ENCODE measurements at places on chromosomes 7 and 10. TPM values are rescaled to one million over a fixed set of nuclear protein-coding genes. Genes with fewer than 3 reads are reported as not detected.

DNA sequence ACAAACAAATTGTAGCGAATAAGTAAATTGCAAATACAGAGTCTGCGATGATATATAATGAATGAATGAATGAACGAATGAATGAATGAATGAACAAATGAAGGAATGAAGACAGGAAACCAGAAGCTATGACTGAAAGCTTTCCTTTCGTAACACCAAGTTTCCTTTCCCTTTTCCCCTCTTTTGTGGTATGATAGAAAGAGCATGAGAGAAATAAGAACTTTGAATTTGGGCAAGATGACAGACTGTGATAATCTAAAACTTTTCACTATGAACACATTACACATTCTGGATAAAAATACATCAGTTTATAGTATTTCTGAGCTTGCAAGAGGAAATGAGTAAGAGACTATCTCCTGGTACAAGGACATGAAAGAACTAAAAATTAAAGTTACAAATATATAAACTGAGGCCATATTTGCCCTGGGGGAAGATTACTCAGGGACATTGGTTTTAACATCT lies 8.4 kb upstream of the UCN3 start:
- DNase-seq: no peak

DNA sequence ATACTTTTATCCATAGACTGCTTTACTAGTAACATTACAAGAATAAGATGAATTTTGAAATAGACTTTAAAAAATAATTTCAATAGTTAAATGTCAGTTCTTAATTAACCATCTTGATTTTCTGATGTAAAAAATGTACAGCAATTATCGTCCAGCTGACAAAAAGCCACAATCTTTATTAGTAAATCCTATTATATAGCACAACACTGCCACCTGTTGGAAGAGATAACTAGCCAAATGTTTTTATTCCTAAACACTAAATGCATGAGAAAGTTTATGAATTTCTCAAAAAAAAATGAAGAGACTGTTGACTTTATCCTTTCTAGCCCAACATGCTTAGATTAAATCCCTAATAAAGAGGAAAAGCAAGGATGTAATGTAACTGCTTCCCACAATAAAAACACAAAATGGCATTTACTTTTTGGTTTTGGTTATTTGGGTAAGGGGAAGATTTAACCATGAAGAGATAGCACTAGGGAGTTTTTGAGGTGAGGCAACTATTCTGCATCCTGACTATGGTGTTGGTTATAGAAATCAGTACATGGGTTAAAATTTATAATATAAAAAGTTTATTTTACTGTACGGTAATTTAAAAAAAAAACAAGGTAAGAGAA lies 8.0 kb downstream of the COA1 start:
- peak; percentile 17 for DNase-seq

- peak; percentile 19 for DNase-seq
Observed at GRCh38 chr10:26269754-26270153, 53.2 kb downstream of the GAD2 start.

DNA sequence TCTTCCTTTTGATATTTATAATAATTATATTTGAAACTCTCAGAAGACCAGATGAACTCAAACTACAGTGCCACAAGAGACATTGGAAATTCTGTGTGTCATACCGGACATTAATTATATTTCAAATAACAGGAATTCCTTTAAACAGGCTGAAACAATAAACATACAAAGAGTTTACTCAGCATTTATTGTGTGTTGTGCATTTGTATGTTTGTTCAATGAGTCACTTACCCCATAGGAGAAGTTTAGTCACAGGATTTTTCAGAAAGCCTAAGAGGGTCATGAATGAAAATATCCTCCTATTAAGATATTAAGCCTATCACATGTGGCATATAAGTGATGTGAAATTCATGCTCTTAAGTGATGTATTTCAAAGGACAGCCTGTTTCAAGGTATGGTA lies 566.8 kb downstream of the CNTNAP2 start:
- no peak for DNase-seq

GRCh38 chr7:139086454-139086853 lies 23.1 kb downstream of the ZC3HAV1 start:
- DNase-seq: no peak

GRCh38 chr7:107958764-107959526 lies 44.0 kb downstream of the LAMB1 start:
- DNase-seq: no peak

INA gene
- polyA plus RNA-seq: 16.9 TPM

GRCh38 chr10:123858077-123858681 lies 33.4 kb downstream of the CPXM2 start:
- DNase-seq: peak; percentile 79

DNA sequence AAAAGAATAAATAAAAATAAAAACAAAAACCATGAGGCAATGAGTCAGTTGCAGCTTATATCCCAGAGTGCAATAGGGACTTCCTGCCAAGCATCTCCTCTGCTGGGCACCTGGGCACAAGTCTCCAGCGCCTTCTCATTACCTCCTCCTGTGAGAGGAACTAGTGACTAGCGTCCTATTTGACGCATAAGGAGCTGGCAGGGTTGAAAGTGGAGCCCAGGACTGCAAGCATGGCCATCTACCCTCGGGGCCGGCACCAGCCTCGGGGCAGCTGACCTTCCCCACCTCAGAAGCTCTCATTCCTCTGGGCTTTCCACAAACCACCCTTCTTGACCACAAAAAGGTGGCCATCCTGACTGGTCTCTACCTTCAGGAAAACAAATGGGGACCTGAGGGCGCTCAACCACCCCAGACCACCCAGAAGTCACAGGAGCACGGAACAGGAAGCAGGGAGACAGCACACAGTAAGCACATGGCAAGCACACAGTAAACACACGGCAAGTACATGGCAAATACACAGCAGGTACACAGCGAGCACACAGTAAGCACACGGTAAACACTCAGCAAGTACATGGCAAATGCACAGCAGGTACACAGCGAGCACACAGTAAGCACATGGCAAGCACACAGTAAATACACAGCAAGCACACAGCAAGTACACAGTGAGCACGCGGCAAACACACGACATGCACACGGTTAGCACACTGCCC lies 19.1 kb downstream of the CTBP2 start:
- no peak for DNase-seq

- DNase-seq: peak; percentile 85
Observed at GRCh38 chr10:112446855-112447619, at the start of the genes VTI1A and ZDHHC6. Gene VTI1A, plus strand, starts transcription at chr10:112447215. Its CDS starts 159 bp downstream, at chr10:112447374. Gene ZDHHC6, minus strand, starts transcription at chr10:112446914. Its CDS starts 1,478 bp downstream, at chr10:112445436.

TFPI2 gene
- 15.5 TPM for polyA plus RNA-seq

- DNase-seq: no peak
Observed at GRCh38 chr10:100104300-100104699, 22.6 kb upstream of the CPN1 start.

DNA sequence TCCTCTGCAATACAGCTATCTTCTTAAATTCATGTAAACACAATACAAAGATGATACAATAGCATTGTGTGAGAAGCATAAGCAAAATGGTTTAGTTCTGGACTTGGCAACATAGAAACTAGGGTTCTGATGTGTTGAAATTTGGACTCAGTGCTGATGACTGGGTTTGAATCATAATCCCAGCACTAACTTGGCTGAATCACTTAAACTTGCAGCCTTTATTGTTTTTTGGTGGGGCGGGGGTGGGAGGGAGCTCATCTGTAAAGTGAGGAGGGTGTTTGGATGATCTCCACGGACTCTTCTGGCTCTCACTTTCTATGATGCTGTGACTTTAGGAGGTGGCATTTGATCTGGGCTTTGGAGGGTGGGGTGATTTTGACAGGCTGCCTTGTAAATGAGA lies 158.2 kb downstream of the WNT2 start:
- DNase-seq: no peak

DNA sequence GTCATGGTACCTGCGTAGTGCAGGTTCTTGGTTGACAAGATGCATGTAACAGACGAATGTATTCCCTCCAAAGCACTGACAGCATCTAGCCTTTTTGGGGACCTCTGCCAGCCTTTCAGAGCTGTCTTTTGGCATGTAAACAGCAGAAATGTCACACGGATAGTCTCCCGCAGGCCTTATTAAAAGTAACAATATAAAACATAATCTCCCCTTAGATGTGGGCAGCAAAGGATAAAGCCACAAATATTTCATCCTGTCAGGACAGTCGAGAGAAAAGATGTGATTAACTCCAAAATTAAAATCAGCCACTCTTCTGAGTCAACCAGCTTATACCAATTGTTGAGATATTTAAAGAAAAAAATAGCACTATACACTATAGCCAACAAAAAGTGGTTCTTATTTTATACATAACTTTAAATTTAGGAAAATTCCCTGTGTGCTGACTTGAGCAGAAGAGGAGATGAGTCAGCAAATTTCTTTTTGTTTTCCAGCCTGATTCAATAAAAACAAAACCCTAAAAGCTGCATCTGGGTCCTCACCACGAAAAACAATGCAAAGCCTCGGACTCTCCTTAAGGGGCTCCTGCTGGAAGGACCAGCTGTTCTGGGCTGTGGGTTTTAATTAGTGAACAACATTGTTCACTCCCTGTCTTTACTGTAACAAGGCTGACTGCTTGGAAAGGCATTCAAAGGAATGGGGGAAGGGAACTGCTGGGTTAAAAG lies 240.2 kb downstream of the ADAM12 start:
- no peak for DNase-seq

THNSL1 gene
- 7.8 TPM for polyA plus RNA-seq

AMPH gene
- polyA plus RNA-seq: 5.5 TPM

GRCh38 chr7:41517771-41518170 lies 185.1 kb downstream of the INHBA start:
- no peak for DNase-seq

DNA sequence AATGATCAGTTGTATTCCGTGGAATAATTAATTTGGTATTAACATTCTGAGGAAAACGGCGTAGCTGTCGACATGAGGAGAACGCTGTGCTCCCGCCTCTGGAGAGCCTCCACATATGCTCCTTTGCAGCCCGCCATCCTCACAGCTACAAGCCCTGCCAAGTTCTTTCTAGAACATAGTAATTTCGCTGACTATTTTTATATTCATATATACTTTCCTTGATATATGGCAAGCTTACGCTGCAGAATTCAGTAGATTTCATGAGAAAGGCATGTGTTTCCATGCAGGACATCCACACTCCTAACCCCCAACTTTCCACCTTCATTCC lies 45.2 kb downstream of the TBXAS1 start:
- DNase-seq: no peak

DNA sequence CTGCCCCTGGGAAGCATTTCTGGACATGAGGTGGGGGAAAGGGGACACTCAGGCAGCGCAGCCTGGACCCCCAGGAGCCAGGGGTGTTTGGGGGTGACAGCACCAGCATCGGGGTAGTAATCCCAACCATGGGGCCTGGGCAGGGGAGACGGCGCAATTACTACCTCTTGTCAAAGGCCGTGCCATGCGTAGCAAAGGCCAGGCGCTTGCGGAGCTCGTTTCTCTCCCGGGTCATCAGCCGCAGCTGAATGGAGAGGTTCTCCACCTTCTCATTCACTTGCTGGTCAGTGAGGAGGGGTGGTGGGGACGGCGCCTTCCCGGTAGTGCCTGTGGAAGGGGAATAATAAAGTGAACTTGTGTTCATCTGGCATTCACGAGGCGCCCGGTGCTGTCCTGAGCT lies 70.0 kb downstream of the DLG5 start:
- no peak for DNase-seq

DNA sequence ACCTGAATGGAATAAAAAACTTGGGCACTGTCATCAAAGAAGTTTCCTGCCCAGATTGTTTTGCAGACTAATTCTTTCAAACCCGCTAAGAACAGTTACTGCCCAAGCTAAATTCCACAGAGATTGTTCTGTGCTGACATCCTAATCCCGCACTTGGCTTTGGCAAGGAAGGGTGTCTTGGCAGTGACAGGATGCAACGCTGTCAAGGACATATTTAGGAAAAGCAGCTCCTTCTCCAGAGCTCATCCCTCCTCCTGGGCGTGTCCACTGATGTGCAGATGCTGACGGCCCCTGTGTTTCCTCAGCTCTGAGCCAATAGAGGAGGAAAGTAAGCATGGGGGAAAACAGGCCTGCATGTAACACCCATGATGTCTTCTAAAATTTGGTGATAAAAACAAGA lies 74.2 kb downstream of the EEPD1 start:
- no peak for DNase-seq

KLLN gene
- 1.0 TPM for polyA plus RNA-seq

Measured in large intestine (tissue), 12 donors.